ENCODE measurements at places on chromosomes 12 and 14.

- DNase-seq: no peak
These were observed 21.9 kb upstream of the CIPC start for GRCh38 chr14:77076113-77076631.

DNA sequence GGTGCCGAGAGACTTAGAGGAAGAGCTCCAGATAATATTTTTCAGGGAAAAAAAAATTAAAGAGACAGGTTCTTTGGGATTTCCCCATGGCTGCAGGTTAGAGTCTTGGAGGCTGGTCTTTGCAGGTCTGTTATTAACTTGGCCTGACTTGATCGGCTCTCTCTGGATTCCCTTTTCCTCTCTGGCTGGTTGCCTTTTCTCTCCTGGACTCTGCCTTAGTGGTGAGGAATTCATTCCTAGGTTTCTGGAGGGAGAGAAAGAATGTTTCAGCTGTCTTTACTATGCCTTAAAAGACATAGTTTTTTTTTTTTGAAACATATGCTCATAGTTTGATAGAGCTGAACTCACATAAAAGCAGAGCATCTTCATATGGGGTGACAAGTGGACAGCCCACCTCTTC, 336.3 kb downstream of the BMP4 start:
- DNase-seq: no peak

DNA sequence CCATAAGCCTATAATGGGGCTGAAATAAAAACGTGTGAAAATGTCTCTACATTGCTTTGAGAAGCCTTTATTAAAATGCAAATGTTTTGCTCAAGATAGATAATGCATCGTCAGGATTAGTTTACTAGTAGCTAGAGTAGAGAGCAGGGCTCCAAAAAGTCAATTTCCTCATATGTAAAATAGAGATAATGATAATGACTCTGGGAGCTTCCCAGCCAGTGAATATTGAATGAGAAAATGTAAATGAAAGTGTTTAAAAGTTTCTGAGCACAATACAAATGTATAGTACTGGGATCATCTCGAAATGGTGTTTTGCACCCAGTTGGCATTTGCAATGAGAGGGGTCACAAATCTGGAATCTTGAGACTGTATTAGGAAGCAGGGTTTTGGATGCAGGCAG, 135.3 kb downstream of the OTOGL start:
- DNase-seq: no peak

DNA sequence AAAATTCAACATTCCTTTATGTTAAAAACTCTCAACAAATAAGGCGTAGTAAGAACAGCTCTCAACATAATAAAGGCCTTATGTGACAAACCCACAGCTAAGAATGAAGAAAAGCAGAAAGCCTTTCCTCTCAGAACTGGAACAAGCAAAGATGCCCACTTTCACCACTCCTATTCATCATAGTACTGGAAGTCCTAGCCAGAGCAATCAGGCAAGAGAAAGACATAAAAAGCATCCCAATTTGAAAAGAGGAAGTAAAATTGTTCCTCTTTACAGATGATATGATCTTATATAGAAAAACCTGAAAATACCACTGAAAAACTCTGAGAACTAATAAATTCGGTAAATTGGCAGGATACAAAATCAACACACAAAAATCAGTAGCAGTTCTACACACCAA, 52.1 kb downstream of the STON2 start:
- DNase-seq: no peak

- DNase-seq: no peak
These were observed 4.1 kb downstream of the EVL start for GRCh38 chr14:100069161-100069800.

- no peak for DNase-seq
These were observed 321.1 kb downstream of the NOVA1 start for GRCh38 chr14:26276757-26277156.

- DNase-seq: no peak
These were observed 54.0 kb upstream of the PDE3A start for GRCh38 chr12:20314328-20314727.

- DNase-seq: no peak
These were observed 68.5 kb upstream of the CSRP2 start for GRCh38 chr12:76947304-76947703.

GRCh38 chr12:5794156-5794555, 150.9 kb downstream of the ANO2 start:
- DNase-seq: no peak

GRCh38 chr14:75543786-75544185, 21.5 kb downstream of the BATF start:
- no peak for DNase-seq

DNA sequence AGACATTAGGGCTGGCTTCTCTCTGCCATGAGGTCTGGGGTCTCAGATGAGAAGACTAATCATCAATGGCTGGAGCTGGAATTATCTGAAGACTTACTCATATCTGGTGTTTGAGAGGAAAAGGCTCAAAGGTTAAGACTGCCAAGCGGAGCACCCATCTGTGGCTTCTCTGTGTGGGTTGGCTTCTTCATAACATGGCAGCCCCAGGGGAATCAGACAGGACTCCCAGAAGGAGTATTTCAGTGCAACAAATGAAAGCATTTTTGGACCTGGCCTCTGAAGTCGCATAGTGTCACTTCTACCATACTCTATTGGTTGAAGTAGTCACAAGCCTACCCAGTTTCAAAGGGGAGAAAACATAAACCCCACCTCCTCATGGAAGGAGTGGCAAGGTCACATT, 171.8 kb upstream of the KRR1 start:
- DNase-seq: no peak

DNA sequence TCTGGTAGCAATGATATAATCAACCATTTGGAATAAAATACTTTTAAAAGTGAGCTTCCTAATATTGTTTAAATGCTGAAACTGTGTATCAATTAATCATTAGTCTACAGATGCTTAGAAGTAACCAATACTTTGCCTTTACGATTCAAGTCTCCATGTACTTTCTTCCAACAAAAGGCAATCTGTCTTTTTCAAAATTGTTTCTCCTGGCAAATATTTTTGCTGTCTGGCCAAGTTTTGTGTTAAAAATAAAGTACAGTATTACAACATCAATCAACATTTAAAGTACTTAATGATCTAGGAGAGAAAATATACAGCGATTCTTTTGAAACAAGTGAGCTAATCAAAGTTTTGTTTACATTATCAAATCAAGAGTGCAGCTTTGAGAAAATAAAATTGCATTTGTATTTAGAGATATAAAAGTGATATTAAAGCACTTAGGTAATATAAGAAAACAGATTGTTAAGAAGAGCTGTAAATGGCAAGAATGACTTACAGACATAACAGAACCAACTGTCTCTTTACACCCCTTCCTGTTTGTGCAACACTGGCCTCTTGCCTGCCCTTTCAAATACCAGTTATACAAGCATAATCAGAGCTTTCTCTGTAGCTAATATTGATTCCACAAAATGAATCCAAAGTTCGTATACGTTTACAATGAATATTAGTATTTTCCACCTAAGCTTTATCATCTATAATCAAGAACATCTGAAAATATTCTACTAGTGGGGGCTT, 38.2 kb upstream of the FBLN5 start:
- DNase-seq: no peak

DNA sequence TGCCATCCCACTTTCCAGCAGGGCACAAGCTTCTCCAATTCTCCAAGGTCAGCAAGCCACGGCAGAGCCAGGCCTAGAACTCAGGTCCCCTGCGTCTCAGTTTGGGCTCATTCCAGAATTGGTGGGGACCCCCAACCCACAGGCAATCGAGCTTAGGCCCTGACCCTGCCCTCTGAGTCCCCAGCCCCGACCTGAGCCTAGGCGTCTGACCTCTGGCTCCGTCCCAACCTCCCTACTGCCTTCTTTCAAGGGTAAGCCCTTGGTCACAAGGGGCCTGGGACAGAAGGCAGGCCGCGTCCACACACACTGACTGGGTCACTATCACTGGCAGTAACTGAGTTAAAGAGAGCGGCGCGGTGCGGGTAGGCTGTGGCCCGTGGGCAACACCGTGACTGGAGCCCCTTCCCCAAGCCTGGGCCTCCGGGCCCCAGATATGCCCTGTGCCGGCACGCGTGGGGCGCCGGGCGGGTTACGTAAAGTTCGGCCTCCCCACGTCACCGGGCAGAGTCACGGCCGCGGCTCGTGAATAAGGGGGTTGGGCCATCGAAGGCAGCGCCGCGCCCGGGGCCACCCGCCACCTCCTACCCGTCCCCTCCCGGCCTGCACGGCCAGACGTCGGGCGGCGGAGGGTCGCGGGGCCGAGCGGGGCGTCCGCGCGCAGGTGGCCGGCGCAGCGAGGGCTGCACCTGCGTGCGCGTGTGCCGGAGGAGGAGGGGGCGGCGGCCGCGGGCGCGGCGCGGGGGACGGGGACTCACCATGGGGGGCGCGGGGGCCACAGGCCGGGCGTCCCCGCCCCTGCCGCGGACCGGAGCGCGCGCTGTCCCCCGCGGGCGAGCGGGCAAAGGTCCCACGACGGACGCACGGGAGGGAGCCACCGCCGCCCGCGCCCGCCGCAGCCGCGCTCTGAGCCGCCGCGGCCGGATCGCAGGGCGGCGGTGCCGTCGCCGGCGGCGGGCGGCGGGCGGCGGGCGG, 516 bp downstream of the ANKRD9 start:
- no peak for DNase-seq

- DNase-seq: no peak
These were observed 19.1 kb downstream of the TMTC2 start for GRCh38 chr12:82705774-82706173.

GRCh38 chr14:69571449-69572029, 3.1 kb downstream of the CCDC177 start:
- no peak for DNase-seq

GRCh38 chr12:12722435-12723148, 5.4 kb downstream of the CDKN1B start:
- DNase-seq: no peak

DNA sequence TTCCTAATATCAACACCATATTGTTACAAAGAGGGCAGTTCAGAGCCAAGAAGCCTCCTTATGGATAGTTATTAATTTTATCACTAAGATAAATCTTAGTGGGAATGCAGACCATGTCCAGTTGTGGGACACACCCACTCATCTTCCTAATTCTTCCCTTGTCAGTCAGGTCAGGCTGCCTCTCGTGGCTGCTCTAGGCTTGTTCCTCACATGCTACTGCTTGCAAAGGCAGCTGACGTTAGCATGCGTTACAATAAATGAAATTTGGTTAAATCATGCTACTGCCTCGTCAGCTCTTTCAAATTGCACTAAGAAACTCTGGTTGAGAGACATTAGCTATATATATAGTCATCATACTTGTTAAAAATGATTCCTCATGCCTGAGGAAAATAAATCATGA, 108.4 kb downstream of the CAND1 start:
- no peak for DNase-seq

- DNase-seq: no peak
These were observed 29.0 kb downstream of the NFKBIA start for GRCh38 chr14:35375558-35376025.

DNA sequence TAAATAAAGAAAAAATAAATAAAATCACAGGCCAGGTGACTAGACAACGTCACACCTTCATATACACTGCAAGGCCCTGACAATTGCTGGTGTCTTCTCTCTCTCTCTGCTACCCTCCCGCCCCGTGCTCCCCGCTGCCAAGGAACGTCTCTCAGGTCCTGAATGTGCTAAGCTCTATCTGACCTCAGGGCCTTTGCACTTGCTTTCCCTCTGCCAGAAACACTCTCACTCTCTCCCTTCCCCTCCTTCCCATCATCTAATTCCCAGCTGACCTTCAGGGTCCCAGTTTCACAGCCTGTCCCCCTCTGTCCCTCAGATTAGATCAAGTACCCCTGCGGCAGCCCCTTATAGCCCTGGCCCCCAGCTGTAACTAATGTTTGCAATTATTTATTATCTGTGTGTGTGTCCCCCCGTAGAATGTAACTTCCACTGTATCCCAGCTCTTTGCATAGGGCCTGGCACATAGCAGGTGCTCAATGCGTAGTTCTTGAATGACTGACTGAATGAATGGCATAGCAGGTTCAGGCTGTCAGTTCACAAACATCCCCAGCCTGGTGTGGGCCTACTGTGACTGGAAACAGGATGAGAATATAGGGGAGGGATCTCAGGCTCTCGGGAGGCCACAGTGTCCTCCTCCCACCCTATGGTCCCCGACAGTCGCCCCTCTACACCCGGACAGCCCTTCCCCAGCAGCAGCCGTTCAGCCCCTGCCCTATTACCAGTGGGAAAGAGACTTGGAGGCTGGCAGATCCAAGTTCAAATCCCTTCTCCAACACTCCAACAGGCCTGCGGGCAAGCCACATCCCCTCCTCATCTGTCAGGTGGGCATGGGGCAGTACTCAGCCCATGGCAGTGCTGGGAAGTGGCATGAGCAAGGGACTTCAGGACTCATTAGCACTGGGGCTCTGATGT, 6.6 kb downstream of the BEGAIN start:
- no peak for DNase-seq

GRCh38 chr14:51335531-51335930, 95.5 kb downstream of the TMX1 start:
- DNase-seq: no peak

DNA sequence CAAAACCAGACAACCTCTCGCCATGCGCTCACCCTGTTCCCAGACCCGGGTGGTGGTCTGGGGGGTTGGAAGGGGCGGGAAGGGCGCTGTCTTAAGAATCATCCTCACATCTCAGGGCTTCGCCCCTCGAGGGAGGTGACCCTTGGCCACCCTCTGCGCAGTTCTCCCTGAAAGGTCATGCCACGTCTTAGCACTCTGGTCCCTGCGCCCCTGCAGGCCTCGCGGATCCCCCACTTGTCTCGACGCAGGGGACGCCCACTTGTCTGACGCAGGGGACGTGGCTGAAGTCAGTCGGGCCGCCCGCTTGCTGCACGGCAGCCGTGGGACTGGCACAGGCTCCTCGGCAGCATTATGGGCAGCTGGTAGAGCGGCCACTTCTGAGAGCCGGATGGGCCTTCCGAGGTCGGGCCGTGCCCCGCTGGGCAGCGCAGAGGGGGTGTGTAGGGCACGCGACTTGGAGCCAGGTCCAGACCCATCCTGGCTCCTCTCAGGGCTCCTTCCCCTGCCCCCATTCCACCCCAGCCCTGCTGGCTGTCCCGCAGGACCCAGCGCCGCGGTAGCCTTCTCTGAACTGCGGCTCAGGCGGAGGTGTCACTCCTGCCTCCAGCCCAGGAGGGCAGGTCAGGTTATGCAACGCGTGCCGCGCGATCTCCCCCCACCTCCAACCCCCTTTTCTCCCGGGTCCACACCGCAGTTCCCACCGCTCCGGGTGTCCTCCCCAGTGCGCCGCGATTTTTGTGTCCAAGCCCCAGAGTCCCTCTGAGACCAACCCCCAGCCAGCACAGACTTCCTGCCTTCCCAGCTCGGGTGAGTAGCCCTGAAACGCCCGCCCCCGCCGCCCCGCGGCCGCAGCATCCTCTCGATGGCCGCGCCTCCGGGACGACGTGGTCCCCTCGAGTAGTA, 40.9 kb upstream of the CAPRIN2 start:
- no peak for DNase-seq

GRCh38 chr12:60308366-60308991, 712.6 kb downstream of the SLC16A7 start:
- no peak for DNase-seq

- DNase-seq: no peak
These were observed 179.2 kb downstream of the PELI2 start for GRCh38 chr14:56297449-56297848.
